Effector CD4-positive, alpha-beta T cell (primary cell): ENCODE measurements at places on chromosomes 3 and 15.
A peak's percentile ranks its signal among the peaks of the same experiment; 100 is the strongest.

DNA sequence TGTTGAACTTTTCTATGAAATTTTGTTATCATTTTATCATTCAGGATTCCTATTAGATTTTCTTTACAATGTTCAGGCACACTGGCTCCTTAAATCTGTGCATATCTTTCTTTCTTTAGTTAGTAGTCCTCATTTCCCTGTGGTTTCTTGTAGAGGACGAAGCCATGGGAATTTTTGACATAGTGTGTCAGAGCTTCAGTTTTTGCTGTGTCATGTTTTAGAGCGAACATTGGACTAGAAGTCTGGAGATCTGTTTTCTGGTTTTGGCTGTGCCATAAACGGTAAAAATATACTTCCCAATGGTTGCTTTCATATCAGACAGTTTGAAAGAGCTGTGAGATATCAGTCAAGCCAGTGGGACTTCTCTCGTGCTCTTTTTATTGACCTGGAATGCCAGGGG lies 105.2 kb downstream of the CHCHD4 start:
- DNase-seq, result no peak

GRCh38 chr3:24863215-24863614 lies 368.6 kb upstream of the THRB start:
- no peak for DNase-seq

- DNase-seq, result no peak
Observed at GRCh38 chr3:47007482-47008233, 28.2 kb downstream of the NBEAL2 start.

GRCh38 chr15:52164631-52165265 lies 26.4 kb downstream of the GNB5 start:
- no peak for DNase-seq

GRCh38 chr3:46947981-46948791 lies 28.4 kb downstream of the CCDC12 start:
- peak; percentile 70 for DNase-seq

DNA sequence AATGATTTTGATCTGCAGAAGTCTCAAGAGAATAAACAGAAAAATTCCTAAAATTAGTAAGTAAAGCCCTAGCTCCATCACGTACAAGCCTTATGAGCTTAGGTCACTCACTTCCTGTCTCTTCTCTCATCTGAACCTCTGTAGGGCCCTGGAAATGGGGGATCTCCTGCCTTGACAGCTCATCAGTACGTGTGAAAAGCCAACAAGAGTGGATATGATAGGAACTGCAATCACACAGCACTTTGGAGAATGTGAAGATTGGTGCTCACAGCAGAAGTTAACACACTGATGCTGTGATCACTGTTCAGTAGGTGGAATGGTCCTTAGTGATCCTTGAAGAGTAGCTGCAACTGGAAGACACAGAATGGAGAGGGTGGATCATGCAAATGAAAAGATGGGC lies 27.8 kb upstream of the ALDH1L1 start:
- DNase-seq, result no peak

DNA sequence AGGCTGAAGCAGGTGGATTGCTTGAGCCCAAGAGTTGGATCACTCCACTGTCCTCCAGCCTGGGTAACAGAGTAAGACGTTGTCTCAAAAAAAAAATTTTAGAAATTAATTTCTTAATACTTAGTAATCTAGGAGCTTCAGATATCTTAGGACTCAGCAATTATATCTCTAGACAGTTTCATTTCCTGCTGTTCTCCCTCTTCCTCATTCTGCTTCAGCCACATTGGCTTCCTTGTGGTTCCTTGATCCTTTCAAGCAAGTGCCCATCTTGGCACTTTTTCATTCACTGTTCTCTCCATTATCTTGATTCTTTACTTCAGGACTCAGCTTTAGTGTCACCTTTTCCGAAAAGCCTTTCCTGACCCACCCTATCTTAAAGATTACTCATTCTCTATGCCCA lies 22.5 kb downstream of the TMEM202 start:
- DNase-seq, result no peak

GRCh38 chr3:58120075-58120812 lies 90.5 kb downstream of the DNASE1L3 start:
- no peak for DNase-seq

GRCh38 chr3:76096836-76097588 lies 311.7 kb upstream of the ZNF717 start:
- DNase-seq, result no peak

GRCh38 chr15:39581793-39582285 lies 960 bp downstream of the THBS1 start:
- DNase-seq, result no peak

GRCh38 chr15:41487802-41488201 lies 5.9 kb upstream of the ITPKA start:
- DNase-seq, result no peak

DNA sequence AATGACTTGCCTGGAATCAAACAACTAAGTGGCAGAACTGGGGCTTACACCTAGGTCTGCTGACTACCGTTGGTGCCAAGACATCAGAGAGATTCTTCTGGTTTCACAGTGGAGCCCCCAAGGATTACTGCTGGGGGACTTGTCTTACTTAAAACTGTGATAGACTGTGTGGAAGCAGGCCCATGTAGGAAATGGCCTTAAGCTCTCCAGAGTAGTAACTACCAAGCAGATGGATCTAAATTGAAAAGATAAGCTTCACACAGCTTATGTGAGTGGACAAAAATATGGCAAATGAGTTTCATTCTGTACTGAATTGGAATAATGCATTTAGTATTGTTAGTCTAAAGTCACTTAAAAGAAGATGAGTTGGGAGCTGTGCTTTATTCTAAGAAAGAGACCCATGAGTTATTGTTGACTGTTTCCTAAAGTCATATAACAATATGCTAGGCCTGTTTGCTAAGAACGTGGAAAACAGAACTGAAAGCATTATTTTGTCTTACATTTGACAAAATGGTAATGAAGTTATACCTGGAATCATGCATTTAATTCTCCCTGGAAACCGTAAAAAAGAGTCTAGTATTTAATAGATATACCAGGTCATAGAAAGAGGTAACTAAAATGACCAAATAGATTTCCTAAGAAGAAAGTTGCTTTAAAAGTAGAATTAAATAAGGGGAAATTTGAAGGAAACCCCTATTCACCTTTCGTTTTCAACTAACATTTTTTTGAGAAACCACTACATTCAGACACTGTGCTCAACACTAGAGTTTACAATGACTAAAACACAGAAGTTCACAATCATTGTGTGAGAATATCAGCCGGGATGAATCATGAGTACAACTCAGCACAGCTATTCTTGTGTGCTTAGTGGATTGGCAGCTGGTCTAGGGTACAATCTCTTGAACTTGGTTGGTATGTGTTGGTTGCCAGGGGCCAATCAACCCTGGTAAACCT lies 13.0 kb upstream of the MAPK6 start:
- no peak for DNase-seq

DNA sequence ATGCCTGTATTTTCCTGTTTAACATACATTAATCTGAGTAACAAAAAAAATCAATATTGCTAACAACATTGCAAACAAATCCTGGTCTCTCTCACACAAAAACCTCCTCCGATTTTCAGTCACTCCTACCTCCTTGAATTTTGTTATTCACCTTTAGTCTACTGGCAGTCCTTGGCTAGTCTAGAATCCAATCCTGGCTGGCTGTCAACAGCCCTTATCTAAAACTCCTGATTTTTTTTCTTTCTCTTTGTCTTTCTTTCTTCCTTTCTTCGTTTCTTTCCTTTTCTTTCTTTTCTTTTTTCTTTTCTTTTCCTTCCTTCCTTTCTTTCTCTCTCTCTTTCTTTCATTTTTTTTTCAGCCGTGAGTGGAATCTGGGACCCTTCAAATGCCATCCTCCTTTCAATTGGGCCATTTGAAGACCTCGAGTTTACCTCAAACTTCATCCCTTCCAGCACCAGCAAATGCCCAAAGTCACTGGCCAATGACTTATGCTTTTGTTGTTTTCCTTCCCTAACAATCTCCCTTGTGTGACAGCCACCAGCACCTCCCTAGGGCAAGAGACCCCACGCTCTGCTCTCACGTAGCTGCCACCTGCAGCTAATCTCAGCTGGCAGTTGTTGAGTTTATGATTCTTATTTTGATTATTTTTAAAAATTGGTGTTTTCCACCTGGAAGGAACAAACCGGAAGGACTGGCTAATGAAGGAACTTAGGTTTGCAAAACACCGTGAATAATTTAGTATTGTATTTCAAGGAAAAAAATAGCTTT lies 6.8 kb upstream of the ONECUT1 start:
- DNase-seq, result no peak

GRCh38 chr15:45199136-45199810 lies 11.5 kb upstream of the SHF start:
- no peak for DNase-seq

- DNase-seq, result peak; percentile 39
Observed at GRCh38 chr15:59138243-59138642, 33.3 kb downstream of the CCNB2 start.

- no peak for DNase-seq
Observed at GRCh38 chr3:4571690-4572334, 78.7 kb downstream of the ITPR1 start.

GRCh38 chr3:181358562-181358961 lies 353.2 kb upstream of the SOX2 start:
- no peak for DNase-seq

- DNase-seq, result no peak
Observed at GRCh38 chr3:20125289-20125688, 60.7 kb downstream of the SGO1 start.
